Sciatic nerve (tissue), 2 donors: ENCODE measurements at places on chromosomes 3 and 15. TPM values are rescaled to one million over a fixed set of nuclear protein-coding genes. Genes with fewer than 3 reads are reported as not detected.

MCTP2 gene
- total RNA-seq, result 32.3 TPM

CSPG5 gene
- 0.67 TPM for total RNA-seq

CCDC39 gene
- total RNA-seq, result 0.58 TPM

TMCO5A gene
- not detected for total RNA-seq

FES gene
- total RNA-seq, result 44.8 TPM

TPRG1 gene
- 12.7 TPM for total RNA-seq

PLA2G4F gene
- total RNA-seq, result not detected

CFAP100 gene
- 1.5 TPM for total RNA-seq
